Bronchial epithelial cell (primary cell): ENCODE measurements at places on chromosomes 2 and 18.
A peak's percentile ranks its signal among the peaks of the same experiment; 100 is the strongest.

DNA sequence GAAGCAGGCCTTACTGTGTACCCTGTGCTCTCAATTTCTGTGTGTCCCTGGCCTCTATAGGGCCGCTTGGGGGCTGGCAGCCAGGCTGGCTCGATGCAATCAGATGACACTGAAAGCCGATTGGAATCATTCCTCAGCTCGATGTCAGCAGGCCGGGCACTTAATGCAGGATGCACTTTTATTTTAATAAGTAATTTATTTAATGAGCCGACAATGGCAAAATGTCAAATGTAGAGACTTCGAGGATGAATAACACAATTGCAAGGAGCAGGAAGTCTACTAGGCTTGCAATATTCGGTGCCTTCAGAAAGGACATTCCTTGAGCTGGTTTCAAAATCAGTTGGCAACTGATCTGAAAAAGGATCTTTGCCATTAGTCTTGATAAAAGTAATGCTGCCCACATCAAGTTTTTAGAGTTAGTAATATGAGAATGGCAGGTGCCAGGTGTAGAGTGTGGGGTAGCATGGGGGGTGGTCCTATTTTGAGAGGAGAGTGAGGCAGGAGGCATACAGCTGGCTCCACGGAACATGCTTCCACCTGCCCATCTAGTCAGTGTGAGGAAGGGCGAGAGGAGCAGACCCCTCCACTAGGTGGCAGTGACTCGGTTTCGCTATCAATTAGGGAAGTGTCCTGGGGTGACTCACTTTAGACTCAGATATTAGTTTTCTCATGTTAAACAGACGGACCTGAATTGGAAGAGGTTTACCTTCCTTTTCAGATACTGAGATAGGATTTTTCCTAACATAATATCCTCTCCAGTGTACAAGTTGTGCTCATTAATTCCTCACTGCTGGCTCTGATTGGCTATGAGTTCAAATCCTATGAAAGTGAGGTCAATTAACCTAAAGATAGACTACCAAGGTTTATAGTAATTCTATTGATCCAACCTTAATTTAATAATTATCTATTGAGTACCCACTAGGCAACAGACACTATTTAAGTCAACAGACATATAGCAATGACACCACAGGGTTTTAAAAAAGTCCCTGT, 80.9 kb downstream of the NABP1 start:
- peak; percentile 91 for DNase-seq

DNA sequence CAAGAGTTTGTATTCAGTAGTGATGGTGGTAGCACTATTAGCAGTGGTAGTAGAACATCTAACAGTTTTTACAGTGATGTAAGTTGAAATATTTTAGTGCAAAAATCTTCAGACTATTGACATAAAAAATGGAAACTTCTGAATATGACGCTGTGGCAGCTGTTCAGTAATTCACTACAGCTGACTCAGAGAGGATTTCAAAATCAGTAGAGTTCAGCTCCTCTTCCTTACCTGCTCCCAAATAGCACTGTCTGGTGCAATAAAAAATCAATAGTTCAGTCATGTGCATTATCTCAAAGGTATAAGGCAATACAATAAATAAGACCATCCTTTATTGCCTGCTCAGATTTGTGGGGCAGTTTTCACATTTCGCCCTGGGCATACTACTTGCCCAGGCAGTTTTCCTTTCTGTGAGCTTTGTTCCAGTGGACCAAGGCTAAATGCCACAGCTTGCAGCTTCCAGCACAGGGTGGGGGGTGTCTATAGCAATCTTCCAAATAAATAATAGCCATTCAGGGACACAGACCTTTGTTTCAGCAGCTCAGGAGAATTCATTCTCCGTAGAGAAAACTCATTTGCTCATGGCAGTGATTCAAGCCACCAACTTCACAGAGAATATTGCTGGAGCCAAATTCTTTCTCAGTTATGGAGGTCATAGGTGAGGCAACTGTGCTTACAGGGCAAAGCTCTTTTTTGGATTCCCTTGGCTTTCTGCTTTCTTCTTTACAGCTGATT, 33.9 kb upstream of the GORASP2 start:
- DNase-seq, result peak; percentile 13

DNA sequence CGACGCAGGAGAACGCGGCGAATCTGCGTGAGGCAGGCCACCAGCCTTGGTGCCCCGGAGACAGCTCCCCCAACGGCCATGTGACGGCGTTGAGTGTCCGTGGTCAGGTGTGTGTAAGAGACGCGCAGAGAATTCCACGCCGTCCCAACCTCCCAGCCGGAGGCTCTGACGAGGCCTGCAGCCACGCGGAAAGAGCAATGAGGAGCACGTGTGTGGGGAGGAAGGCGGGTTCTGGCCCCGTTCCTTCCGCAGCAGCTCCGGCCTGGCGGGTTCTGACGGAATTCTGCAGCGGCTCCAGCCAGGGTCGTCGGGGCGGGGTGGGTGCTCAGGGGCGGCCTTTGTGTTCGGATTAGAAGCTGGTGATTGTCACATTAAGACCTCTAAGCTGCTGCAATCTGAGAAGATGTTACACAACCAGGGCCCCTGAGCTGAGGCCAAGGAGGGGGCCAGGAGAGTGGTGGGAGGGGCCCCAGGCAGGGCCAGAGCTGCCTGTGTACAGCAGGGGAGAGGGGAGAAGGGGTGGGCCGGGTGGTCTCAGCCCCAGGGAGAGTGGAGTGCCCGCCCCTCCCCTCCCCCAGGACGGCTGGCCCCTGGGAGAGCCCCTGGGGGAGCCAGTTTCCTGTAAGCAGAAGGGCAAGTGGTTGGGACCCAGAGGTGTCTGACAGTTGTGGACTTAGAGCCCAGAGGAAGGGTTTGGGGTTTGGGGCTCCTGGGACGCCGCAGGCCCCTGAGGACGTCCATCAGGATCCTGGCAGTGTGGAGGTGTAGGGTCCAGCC, 5.1 kb upstream of the GAL3ST2 start:
- DNase-seq, result no peak

DNA sequence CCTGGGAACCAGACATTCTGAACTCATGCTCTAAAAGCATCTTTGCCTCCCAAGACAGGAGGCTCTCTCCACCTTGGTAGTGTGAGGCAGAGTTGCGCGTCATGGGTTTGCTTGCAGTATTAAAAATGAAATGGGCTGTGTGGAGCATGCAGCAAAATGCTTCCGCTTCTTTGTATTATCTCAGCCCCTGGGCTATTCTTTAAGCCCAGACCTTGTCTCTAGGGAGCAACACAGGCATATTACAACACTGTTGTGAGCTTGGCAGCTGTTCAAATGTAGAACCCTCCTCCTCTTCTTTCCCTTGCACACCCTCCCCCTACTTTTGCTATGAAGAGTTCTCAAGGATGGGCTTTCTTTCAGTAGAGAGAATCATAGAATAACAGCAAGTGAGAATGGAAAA, 185.1 kb upstream of the LHCGR start:
- DNase-seq, result no peak

- no peak for DNase-seq
Observed at GRCh38 chr2:70904371-70905216, 31.1 kb upstream of the ATP6V1B1 start.

DNA sequence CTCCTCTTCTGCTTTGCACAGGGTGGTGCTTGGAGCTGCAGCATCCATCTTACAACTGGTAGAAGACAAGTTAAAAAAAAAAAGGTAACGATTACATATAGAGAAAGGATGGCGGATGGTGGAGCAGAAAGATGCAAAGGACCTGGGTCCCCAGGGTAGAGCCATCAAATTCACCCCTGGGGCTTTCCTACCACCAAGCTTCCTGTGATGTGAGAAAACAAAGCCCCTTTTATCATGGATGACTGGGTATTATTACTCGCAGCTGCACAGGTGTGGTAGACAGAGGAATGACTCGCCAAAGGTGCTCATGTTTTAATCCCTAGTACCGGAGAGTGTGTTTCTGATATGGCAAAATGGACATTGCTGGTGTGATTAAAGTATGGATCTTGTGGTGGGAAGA, 1.3 kb upstream of the ACOXL start:
- DNase-seq, result peak; percentile 20

DNA sequence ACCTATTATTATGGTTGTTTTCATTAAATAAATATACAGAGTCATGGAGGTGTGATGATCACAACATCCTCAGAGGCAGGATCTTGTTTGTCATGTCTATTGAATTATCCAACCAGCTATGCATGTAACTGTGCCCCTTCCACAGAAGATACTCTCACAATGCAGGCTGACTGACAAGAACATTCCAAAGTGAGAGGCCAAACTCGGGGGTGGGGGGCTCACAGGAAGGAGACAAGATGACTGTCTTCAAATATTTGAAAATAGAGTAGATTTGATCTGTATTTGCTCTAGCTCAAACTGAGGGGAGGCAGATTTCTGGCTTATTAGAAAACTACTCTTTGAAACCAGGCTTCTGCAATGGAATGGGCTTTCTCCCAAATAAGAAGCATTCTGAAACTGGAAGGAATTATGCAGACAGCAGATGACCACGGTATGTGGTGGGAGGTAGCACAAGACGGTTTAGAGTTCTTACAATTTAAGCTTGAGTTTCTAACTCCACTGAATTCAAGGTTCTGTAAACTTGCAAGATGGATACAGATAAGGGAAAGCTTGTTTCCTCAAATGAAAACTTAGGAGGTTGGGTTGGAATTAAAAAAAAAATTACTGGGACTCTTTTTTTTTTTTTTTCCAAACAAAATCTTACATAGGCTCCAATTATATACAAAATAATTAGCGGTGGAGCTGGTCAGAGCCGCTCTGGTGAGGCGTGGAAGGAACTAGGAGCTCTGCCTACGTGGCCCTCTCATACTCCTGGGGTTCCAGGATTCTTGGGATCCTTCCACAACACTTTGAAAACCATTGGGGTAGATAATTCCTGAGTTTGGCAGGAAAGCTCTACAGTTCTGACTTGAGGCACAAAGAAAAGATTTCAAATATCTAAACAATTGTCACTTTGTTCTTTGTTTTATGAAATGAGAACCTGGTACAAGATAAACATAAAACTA, 79.3 kb downstream of the PLA2R1 start:
- peak; percentile 1 for DNase-seq

GRCh38 chr2:95215018-95215612, 7.8 kb downstream of the ZNF892 start:
- DNase-seq, result no peak

DNA sequence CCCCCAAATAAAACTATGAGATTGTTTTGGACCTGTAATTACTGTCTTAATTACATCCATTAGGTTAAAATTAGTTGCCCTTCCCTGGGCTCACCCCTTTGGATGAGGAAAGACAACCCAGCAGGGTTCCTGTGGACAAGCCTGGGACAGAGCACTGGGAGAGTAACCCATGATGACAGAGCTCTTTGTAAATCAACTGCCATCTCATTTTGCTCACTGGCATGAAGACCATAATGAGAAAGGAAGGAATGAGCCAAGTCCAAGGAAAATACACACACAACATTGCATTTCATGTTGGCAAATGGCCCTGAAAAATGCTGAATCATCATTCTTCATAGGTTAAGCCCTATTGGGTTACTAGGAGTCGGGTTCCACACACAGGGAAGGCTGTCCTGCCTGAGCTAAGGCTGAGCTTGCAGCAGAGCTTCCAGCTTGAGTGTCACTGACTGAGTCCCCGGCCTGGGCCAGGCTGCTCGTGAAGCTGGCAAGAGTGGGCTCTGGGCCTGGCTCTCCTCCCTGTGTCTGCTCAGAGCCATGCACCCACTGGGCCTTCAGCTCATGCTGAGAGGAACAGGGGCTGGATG, 94.1 kb upstream of the ACAA2 start:
- DNase-seq, result no peak

DNA sequence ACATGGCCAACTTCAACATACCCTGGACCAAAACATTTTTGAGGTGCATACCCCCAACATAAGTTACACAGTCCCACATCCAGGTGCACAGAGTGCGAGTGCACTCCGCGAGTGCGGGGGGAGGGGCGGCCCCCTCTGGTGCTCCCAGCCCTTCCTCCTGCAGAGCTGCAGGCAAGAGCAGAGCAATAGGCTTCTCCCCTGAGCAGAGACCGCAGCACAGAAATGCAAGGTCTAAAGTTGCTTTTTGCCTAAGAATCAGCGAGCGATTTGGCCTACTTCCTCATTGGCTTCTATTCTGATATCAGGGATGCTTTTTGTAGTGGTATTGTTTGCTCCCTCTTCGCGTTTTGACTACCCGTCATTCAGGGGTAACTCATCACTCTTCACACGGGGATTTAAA, 40.6 kb downstream of the BOLA3 start:
- no peak for DNase-seq

DNA sequence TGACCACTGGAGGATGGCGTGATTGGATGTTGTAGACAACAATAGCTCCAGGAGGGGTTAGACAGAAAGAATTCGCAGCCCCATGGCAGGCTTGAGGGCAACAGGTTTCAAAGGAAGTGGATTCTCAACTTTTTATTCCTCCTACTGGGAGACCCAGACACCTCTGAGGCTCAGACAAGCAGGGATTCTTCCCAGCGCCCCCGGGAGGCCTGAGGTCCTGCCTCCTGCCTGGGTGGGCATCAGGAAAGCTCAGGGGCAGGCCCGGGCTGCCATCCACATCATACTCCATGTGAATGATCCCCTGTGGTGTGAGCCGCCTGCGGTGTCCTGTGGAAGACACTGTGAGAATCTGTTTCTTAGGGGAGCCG, 203.5 kb downstream of the CYP26B1 start:
- DNase-seq, result no peak
